ENCODE measurements at places on chromosomes 5 and 9.

DNA sequence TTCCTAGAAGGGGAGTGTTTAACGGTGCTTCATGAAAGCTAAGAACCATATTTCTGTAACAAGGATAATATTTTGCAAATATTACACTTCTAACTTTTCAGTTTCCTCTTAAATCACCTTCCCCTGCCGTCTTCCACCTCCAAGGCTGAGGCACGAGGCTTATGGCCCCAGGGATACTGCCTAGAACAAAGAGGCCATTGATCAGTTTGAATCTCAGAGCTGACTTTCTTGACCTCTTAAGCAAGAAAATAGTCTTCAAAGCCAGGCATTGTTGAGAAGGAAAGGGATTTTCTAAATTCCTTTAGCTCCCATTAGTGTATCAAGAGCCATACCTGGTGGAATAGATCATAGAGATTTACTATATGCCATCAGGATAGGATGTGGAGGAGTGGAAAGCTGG, 566.2 kb downstream of the BNC2 start:
- DNase-seq, result no peak

GRCh38 chr9:86925686-86926085, 21.6 kb downstream of the GAS1 start:
- no peak for DNase-seq

- no peak for DNase-seq
Observed at GRCh38 chr5:77391240-77391765, 100.8 kb downstream of the WDR41 start.

DNA sequence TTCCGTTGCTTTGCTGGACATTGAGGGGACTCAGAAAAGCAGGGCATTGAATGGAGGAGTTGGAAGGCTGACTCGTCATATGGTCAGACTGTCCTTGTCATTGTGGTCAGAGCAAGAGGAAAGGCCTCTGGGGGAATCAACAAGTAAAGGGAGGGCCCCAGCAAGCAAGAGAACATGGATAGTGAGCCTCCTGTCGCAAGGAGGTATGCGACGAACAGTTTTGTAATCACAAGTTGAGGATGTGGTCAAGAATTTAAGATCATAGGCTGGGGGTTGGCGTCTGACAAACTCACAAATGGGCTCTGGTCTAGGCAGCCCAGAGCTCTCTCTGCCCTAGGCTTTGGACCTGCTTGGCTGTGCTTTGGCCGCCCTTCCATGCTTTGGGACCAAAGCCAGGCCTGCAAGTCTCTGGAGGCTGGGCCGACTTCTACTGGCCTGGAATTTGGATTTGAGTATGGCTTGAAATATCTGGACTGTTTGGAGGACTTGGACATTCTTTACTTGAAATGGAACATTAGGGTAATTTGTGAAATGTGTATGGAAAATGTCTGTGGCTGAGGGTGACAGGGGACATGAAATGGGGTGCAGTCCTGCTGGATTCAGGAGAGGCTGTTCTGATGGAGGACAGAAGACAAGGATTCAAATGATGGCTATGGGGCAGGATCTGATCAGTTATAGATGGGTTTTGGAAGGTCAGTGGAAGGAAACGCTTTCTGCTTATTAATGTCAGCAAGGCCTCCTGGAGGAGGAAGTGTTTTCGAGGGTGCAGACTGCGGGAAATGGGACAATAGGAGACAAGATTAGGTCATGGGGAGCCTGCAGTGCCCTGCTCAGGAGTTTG, 19.2 kb upstream of the NDST1 start:
- peak; percentile 40 for DNase-seq

DNA sequence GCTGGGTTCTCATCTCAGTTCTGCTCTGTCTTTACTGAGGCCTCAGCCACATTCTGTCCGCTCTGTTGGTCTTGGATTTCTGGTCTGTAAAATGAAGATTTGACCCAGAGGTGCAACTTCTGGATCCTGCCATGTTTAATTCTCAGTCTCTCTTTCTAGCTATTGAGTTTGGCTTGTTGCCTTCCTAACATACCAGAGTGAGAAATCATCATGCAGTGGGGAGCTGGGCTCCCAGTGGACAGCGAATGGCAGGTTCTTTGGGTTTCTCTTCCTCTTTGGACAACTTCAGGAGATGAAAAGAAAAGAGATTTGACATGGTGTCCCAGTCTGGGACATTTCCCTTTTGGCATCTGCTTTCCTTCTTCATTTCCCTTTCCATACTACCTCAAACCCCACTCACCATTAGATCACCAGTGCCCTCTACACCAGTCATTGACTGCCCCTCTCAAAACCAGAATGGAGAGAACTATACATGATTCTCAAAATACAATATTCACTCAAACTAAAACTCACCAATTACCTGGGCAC, 334.7 kb downstream of the ACTL7B start:
- DNase-seq, result no peak

- no peak for DNase-seq
Observed at GRCh38 chr5:6397536-6398269, 19.4 kb upstream of the MED10 start.

GRCh38 chr5:14357441-14357840, 214.3 kb downstream of the TRIO start:
- peak; percentile 64 for DNase-seq

- DNase-seq, result peak; percentile 55
Observed at GRCh38 chr5:119386596-119387344, 31.0 kb downstream of the TNFAIP8 start.

- no peak for DNase-seq
Observed at GRCh38 chr9:107929443-107929842, 439.9 kb upstream of the KLF4 start.

DNA sequence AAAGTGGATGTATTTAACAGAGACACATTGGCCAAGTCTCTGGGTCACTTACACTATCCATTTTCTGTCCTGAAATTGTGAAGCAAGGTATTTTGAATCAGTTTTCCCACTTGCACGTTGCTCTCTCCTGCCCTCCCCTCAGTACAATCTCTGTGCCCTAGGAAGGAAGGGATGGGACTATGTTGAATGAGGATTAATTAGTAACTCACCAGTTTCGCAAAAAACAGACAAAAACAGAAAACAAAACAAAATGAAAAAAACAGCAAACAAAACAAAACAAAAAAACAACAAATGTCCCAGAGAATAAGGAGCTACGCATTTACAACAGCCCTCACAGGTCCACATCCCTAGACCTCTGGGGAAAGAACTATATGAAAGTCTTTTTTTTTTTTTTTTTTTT, 1.1 kb upstream of the CD14 start:
- no peak for DNase-seq

DNA sequence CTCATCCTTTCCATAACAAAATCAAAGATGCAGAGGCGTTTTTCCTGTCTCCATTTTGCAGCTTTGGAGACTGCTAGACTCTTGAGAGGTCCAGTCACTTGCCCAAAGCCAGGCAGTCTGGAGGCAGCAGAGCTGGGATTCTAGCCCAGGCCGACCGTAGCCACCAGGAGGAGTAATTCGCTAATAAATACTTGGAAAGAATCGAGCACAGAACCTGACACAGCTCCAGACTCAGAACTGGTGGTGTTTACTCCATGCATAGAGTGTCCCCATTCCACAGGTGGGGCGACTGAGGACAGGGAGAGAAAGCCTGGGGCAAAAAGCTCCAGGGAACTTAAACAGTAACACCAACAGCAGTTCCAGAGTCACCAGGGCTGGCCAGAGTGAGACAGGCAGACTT, 10.7 kb upstream of the CERCAM start:
- DNase-seq, result peak; percentile 63

GRCh38 chr5:132234684-132235062, 7.0 kb upstream of the P4HA2 start:
- no peak for DNase-seq

DNA sequence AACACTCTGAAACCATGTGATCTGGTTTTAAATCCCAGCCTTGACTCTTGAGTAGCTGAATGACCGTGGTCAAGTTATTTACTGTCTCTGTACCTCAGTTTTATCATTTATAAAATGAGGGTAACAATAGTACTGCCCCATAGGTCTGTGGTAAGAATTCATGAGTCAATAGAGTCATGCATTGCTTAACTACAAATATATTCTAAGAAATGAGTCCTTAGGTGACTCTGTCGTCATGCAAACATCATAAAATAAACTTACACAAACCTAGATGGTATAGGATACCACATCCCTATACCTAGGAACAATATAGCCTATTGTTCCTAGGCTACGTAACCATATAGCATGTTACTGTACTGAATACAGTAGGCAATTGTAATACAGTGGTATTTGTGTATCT, 20.3 kb upstream of the ABCA1 start:
- no peak for DNase-seq

DNA sequence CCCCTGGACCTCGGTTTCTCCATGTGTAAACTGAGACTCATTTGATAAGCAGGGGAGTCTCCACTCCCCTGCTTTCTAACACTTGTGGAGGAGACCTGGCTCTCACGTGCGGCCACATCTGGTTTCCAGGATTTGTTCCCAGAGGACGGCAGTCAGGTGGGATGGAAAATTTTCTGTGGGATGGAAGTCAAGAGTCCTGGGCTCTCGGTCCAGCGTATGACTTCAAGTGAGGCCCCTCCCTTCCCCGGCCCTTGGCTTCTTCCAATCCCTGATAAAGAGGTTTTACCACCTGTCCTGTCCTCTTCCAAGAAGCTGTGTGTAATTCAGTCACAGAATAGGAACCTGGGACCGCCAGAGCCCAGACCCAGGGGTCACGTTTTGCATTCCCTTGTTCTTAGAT, 35.0 kb downstream of the TMOD1 start:
- no peak for DNase-seq

DNA sequence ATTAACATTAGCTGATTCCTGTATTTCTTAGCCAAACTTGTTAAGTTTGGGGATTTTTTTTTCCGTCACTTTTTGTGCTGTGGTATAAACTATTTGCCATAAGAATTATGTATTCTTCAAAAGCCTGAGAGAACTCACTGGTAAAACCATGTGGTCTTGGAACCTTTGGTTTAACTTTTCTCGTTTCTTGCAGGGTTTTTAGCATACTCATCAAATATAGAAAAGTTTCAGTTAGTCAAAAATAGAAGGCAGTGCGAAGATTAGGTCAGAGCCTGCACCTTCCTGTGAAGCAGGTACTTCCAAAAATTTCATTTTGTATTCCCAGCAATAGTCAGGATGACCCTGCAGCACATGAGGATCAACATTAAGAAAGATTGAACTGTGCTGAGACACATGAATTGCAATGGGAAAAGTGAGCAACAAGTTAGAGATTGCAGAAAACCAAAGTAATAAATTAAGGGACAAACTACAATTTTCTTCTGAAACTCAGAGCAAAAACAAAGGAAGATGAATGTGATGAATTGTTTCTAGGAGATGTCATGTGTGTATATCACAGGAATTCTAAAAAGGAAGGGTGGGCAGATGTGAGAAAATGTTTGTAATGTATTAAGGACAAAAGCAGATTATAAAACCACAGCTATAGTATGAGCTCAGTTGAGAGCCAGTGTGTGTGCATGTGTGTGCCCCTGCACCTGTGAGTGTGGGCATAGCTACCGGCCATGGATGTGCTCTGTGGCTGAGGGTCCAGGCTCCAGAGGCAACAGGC, 102.2 kb downstream of the ANGPTL2 start:
- no peak for DNase-seq

GRCh38 chr5:17058438-17058837, 122.3 kb upstream of the MYO10 start:
- DNase-seq, result no peak

DNA sequence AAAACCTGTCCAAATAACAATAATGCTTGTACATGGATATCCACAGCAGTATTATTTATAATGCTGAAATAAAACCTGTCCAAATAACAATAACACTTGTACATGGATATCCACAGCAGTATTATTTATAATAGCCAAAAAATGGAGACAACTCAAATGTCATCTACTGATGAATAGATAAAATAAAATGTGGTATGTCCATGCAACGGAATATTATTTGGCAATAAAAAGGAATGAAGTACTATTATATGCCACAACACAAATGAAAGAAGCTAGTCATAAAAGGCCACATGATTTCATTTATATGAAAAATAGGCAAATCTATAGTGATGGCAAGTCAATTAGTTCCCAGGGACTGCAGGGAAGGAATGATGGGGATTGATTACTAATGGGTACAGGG, 31.8 kb upstream of the GRAMD2B start:
- no peak for DNase-seq

DNA sequence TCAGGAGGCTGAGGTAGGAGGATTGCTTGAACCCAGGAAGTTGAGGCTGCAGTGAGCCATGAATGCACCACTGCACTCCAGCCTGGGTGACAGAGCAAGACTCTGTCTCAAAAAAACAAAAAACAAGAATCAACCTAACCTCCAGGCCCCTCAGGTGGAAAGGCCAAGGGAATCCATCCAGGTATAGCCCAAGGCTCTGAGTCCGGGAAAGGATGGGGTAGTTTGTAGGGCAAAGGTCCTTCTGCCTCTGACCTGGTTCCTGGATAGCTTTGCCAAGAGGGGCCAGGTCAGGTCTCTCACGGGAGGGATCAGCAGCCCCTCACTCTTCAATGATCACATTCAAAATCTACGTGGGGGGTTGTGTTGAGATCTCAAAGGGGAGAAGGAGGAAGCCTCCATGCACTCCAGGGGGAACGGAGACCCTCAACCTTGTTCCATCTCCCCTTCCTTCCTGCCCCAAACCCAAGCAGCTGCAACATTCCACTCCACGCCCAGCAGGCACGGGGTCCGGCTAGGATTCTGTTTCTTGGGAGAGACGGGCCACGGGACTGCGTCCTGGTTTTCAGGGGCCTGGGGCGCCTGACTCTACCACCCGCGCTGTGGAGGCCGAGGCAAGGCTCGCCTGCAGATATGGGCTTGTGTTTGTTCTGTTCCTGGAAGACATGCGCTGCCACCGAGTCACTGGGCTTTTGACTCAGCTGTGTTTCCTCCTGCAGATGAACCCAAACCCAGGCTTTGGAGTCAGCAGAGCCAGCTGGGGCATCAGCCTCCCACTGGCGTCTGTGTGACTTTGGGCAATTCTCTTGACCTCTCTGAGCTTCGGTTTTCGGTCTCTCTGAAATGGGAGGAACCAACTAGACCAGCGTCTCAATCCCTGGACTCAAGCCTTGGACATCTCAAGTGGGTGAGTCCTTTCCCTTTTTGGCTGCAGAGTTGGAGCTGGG, 35.5 kb downstream of the PLPP7 start:
- no peak for DNase-seq

Measured in dermis blood vessel endothelial cell (primary cell).